Activated CD8-positive, alpha-beta T cell treated with anti-CD3 and anti-CD28 coated beads for 36 hours (primary cell): ENCODE measurements at places on chromosomes 5 and 9. TPM values are rescaled to one million over a fixed set of nuclear protein-coding genes. Genes with fewer than 3 reads are reported as not detected.

GRCh38 chr9:94096819-94097577 lies 12.7 kb downstream of the PTPDC1 start:
- no peaks in the 10 kb centered on the region for H3K36me3 ChIP-seq
- no peaks in the 10 kb centered on the region for H3K27me3 ChIP-seq
- H3K4me3 ChIP-seq: no peak overlapping the region
- peaks cover 12% of the 10 kb centered on the region for H3K4me1 ChIP-seq
- peak; percentile 10 for DNase-seq
- H3K27ac ChIP-seq: no peak overlapping the region

- H3K27ac ChIP-seq: no peak overlapping the region
- H3K27me3 ChIP-seq: no peaks in the 10 kb centered on the region
- no peaks in the 10 kb centered on the region for H3K4me1 ChIP-seq
- no peaks in the 10 kb centered on the region for H3K36me3 ChIP-seq
- no peak overlapping the region for H3K4me3 ChIP-seq
Measured at GRCh38 chr5:129249886-129250285, 155.3 kb downstream of the ISOC1 start.

GRCh38 chr5:179967489-179967888 lies 59.8 kb upstream of the TBC1D9B start:
- H3K27me3 ChIP-seq: no peaks in the 10 kb centered on the region
- peaks cover 17% of the 10 kb centered on the region for H3K36me3 ChIP-seq
- DNase-seq: no peak
- H3K27ac ChIP-seq: no peak overlapping the region
- H3K4me3 ChIP-seq: no peak overlapping the region

- no peaks in the 10 kb centered on the region for H3K27me3 ChIP-seq
- peaks cover 55% of the 10 kb centered on the region for H3K36me3 ChIP-seq
- peak overlapping the region; percentile 2 for H3K27ac ChIP-seq
Measured at GRCh38 chr9:19117039-19117716, 10.1 kb downstream of the PLIN2 start.

GRCh38 chr5:159700016-159700415 lies 216.3 kb upstream of the ADRA1B start:
- H3K27me3 ChIP-seq: peaks cover 3% of the 10 kb centered on the region
- no peaks in the 10 kb centered on the region for H3K4me1 ChIP-seq
- no peak overlapping the region for H3K27ac ChIP-seq

DNA sequence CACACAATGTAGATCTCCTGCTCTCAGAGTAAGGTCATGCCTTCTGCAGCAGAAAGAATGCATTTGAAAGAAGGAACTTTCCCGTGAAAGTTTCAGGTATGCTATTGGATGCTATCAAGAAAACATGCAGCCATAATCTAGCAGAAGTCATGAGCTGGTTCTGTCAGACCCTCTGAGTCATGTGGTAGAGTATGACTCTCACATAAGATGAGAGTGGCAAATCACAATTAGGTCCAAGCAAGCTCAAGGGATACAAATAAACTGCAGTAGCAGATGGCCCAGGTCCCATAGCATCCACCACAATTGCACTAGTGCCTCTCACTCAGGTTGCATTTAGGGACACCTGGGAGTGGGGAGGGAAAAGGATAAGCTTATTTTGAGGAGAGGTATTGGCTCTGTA lies 292.8 kb downstream of the ASTN2 start:
- H3K36me3 ChIP-seq: no peaks in the 10 kb centered on the region
- H3K4me3 ChIP-seq: no peak overlapping the region
- no peak for DNase-seq

The FOXD4L4 gene
- not detected for total RNA-seq

DNA sequence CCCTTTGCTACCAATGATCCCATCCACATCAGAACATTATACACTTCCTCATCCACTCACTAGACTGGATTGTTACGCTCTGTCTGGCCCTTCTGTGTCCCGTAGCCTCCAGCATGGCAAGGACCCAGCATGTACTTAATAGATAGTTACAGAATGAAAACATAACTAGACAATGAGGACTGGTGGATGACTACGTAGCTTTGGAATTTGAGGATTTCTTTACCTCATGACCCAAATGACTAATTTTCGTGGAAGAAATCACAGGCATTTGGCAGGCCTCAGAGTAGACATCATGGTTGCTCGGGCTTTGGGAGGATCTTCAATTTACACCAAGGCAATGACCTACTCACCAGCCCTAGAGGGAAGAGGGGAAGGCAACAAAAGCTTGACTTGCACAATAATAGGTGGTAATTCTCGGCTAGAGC lies 299.8 kb downstream of the TLE1 start:
- no peaks in the 10 kb centered on the region for H3K4me1 ChIP-seq
- H3K27me3 ChIP-seq: no peaks in the 10 kb centered on the region
- H3K36me3 ChIP-seq: no peaks in the 10 kb centered on the region
- H3K27ac ChIP-seq: no peak overlapping the region
- no peak overlapping the region for H3K4me3 ChIP-seq
- no peak for DNase-seq

DNA sequence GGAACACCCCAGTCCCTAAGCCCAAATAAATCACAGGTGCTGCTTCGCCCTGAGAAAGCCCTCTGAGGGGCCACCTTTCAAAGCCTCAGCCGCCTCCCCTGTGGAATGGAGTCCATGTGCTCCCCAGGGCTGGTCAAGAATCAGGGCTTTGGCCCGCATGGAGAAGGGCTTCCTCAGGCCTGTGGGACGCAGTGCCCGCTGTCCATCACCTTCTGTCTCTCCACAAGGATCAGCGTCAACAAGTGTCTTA lies 16.6 kb downstream of the HNRNPH1 start:
- peak overlapping the region; percentile 1 for H3K27ac ChIP-seq
- DNase-seq: no peak
- no peak overlapping the region for H3K4me3 ChIP-seq
- peaks cover 33% of the 10 kb centered on the region for H3K36me3 ChIP-seq
